ENCODE measurements at places on chromosomes 2 and 18. TPM values are rescaled to one million over a fixed set of nuclear protein-coding genes. Genes with fewer than 3 reads are reported as not detected.

CDKL4 gene
- total RNA-seq = 0.25 TPM

DNA sequence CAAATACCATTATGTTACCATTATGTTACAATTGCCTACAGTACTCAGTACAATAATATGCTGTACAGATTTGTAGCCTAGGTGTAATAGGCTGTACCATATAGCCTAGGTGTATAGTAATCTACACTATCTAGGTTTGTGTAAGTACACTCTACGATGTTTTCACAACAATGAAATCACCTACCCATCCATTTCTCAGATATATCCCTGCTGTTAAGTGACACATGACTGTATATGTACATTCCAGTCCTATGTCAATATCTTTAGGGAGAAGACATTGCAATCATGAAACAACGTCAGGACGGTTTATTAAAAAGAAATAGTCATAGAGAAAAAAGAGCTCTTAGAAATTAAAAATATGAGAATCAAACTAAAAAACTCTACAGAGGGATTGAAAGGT lies 119.0 kb upstream of the CDC42EP3 start:
- no peak overlapping the region for H3K27ac ChIP-seq
- DNase-seq = no peak
- H3K4me3 ChIP-seq = no peak overlapping the region
- no peaks in the 10 kb centered on the region for H3K36me3 ChIP-seq
- no peaks in the 10 kb centered on the region for H3K4me1 ChIP-seq

DNA sequence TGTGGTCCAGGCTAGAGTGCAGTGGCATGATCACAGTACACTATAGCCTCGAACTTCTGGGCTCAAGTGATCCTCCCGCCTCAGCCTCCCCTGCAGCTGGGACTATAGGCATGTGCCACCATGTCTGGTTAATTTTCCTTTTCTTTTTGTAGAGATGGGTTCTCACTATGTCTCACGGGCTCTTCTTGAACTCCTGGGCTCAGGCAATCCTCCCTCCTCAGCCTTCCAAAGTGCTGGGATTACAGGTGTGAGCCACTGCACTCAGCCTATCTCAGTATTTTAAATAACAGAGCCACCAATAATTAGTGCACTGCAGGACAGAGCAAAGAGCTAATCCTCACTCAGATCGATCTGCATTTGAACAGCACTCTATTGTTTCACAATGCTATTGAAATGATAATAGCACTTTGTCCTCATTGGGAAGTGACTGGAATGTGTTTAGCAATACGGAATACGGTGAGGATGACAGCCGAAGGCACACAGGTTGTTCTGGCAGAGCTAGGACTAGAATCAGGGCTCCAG lies 335.9 kb downstream of the DLGAP1 start:
- H3K4me3 ChIP-seq = no peak overlapping the region
- DNase-seq = no peak
- no peak overlapping the region for H3K27ac ChIP-seq
- H3K36me3 ChIP-seq = no peaks in the 10 kb centered on the region

DNA sequence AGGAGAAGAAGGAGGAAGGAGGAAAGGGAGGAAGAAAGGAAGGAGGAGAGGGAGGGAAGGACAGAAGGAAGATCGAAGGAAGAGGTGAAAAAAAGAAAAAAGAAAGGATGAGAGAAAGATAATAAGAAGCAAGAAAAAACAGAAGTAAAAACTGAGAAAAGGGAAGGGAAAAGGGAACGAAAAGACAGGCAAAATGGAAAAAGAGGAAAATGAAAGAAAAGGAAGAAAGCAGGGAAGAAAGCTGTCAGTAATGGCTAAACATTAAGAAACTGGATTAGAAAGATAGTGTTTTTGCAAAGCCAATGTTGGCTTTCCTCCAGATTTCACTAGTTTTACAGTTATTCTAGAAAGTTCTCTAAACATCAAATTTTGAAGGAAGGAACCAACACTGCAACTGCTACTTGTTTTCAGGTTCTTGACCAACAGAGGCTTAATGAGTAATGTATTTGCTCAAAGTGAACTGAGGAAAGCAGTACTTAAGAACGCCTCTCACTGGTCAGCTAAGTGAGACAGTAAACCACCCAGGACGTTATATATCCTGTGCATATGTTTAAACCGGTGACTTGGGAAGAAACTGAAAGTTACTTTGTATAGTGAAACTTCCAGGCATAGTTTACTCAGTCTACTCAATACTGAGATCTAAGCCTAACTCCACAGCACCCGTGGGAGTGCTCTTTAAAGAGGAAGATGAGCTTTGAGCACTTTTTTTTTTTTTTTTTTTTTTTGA lies 286.2 kb upstream of the TRIB2 start:
- H3K4me3 ChIP-seq = no peak overlapping the region
- no peaks in the 10 kb centered on the region for H3K36me3 ChIP-seq
- no peaks in the 10 kb centered on the region for H3K4me1 ChIP-seq
- H3K27ac ChIP-seq = no peak overlapping the region

GRCh38 chr2:141260911-141261310 lies 869.9 kb downstream of the LRP1B start:
- H3K27me3 ChIP-seq = no peaks in the 10 kb centered on the region
- DNase-seq = no peak
- no peak overlapping the region for H3K27ac ChIP-seq
- H3K4me1 ChIP-seq = no peaks in the 10 kb centered on the region
